ENCODE measurements at places on chromosomes 2 and 18. TPM values are rescaled to one million over a fixed set of nuclear protein-coding genes. Genes with fewer than 3 reads are reported as not detected.

- DNase-seq: no peak
Measured at GRCh38 chr2:32189011-32189410, 23.3 kb downstream of the SLC30A6 start.

DNA sequence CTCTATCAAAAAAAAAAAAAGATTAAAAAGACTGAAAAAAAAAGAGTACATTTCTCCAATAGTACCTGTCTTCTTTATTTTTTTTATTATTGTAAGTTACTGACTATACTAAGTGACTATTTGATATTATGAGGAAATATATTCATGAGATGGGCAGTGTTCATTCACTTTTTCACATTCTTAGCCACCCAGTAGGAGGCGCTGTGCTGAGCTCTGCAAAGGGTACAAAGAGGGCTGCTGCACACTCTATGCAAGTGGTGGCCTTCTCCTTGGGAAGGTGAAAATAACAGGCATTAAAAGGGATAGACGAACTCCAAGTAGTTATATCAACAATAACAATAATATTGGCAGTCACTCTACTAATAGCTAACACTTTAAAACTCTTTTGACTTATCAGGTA, 1034.9 kb upstream of the FANCL start:
- DNase-seq: peak; percentile 10

GRCh38 chr2:106314444-106314843, 120.3 kb upstream of the UXS1 start:
- DNase-seq: no peak

- no peak for DNase-seq
Measured at GRCh38 chr18:22230471-22230945, 61.1 kb downstream of the GATA6 start.

Gene ZNF385B
- total RNA-seq: 2.1 TPM

Gene INO80B
- 14.2 TPM for total RNA-seq

Gene NEU2
- not detected for total RNA-seq

Gene UGT1A5
- not detected for total RNA-seq

Gene TANC1
- total RNA-seq: 15.1 TPM

DNA sequence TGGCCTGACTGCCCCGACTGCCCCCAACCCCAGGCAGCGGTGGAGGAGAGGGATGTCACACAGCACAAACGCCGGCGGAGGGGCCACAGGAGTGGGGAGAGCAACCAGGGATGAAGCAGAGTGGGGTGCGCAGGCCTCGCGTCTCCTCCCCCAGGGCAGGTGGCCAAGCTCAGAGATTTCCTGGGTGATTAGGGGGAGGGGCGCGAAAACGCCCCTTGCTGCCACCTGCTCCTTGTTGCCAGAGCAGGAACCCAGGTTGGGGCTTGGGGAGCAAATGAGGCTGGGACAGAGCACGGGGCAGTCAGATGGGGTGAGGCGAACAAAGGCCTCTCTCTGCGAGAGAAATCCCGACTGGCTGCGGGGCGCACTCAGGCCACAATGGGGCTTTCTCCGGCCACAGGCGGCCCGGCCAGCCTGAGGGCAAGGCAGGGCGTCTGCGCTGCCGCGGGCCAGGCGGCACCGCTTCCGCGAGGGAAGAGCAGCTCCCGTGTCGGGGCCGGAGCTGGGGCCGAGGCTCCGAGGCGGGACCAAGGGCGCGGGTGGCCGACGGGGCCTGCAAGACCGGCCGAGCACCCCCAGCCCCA, 11.5 kb downstream of the TEX44 start:
- DNase-seq: peak; percentile 81

- no peak for DNase-seq
Measured at GRCh38 chr2:222025881-222026271, 272.9 kb downstream of the PAX3 start.
